IPS DF 19.7 (cell line): ENCODE measurements at places on chromosomes 6 and 20.

DNA sequence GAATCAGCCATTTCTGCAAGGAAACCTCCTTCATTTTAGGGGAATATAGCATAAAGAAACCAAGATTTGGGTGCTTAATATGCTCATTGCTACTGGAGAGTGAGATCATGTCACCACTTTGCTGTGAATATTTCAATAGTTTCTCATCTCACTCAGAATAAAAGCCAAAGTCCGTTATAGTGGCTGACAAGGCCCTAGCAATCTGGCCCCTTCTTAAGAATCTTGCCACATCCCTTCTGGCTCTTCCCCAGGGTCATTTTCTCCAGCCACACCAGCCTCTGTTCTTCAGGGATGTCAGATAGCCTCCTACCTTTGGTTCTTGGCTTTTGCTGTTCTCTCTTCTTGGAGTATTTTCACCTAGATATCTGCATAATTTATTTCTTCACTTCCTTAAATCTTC is 24.8 kb upstream of the MLIP start:
- DNase-seq: no peak

DNA sequence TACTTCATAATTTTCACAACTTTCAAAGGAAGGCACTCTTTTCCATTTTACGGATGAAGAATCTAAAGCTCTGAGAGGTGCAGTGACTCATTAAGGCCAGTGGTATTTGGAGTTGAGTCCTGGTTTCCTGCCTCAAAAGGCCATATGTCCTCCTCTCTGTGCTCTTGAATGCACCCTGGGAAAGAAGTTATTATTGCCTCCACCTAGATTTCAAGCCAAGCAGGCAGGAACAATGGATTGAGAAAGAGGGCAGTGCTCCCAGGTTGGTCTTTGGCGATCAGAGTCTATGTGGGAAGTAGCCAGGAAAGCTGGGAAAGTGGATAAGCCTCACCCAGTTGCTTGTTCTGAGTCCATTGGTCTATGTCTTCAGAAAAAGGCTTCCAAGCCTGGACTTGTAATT is 165.0 kb downstream of the MAFB start:
- no peak for DNase-seq

- DNase-seq: no peak
These were observed 16.2 kb downstream of the BNIP5 start for GRCh38 chr6:36320475-36320874.

DNA sequence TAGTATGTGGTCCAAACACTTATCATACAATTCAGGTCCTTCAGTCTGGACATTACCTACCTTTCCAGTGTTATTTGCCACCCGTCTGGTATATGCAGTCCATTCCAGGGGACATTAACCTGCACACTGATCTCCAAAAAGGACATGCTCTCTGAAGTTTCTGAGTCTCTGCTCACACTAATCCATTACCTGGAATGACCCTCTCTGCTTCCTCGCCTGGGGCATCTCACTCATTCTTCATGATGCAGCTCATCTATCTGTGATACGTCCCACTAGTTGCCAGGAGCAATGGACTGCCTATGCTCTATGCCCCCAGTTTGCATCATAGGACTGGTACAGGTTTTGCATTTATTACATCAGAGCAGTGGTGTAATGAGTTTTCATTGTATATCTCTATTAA is 5.9 kb upstream of the TUBB2B start:
- no peak for DNase-seq

DNA sequence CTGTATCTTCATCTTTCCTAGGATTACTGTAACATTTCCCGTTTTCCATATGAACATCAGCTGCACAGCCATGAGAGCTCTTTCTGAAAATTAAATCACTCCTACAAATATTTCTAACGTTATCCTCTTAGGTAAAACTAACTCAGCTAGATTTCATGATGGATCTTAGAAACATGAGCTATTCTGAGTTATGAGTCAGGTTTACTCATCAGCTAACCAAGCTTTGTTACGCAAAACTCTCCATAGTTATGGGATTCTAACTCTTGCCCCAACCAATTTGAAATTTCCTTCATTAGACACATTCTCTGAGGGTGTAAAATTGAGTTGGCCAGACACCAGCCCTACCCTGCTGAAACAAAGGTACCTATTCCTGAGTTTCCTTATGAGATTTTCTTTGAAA is 14.0 kb downstream of the DEFB110 start:
- DNase-seq: no peak

- no peak for DNase-seq
These were observed 16.9 kb upstream of the SRSF3 start for GRCh38 chr6:36577301-36577700.

- no peak for DNase-seq
These were observed 80.6 kb upstream of the PREP start for GRCh38 chr6:105483492-105483891.

GRCh38 chr6:44062771-44063560 is 64.3 kb downstream of the MRPL14 start:
- DNase-seq: no peak

DNA sequence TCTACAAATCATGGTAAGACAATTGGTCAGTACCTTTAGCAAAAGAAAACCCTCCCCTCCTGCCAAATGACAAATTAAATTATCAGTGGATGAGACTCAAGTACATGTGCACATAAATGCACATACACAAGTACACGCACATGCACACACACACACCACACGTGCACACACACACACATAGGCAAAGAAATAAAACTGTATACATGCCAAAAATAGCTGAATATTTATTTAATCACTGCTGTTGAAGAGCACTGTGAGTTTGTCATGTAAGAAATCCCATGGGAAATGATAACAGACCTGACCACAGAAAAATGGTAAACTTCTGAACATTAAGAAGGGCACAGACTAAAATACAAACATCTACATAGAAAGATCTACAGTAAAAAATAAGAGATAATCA is 46.6 kb upstream of the TNFAIP3 start:
- DNase-seq: no peak

DNA sequence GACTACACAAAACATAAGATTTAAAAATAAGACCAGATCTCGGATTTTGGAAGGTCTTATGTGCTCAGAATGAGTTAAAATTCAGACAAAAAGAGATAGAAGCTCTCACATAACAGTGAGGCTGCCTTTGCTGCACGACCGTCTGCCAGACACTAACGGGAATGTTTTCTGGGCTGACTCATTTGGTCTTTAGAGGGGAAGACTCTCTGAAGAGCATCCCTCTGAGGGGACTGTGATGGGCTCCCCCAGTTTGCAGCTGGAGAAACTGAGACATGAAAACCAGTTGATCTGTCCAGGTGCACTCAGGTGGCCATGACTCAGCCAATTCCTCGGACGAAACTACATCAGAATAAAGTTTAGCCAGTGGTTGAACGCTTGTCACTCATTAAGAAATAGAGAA is 153.9 kb downstream of the RNASET2 start:
- no peak for DNase-seq

- no peak for DNase-seq
These were observed 961 bp downstream of the RRBP1 start for GRCh38 chr20:17680836-17681725.

- DNase-seq: no peak
These were observed 698 bp downstream of the FAM210B start for GRCh38 chr20:56359212-56360132.

DNA sequence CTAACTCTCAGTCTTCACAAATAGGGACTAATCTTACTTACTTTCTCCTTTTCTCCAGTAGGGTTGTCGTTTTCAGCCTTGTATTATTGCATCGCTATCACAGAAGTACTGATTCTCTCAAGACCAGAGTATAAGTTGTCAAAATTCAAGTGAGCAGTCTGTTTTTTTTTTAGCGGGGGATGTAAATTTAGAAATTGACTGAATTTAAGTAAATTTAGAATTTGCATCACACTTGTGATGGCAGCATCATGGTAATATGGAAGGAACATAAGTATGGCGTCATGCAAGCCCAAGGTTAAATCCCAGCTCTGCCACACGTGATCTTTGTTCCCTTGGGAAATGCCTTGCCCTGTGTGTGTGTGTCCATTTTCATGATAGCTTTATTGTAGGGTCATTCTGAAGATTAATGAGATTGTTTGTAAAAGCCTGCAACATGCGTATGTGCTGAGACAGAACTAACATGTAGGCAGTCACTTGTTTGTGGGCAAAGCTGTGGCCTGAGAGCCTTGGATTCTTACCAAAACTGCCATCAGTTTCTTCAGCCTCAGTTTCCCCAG is 52.8 kb upstream of the VSTM2L start:
- no peak for DNase-seq

DNA sequence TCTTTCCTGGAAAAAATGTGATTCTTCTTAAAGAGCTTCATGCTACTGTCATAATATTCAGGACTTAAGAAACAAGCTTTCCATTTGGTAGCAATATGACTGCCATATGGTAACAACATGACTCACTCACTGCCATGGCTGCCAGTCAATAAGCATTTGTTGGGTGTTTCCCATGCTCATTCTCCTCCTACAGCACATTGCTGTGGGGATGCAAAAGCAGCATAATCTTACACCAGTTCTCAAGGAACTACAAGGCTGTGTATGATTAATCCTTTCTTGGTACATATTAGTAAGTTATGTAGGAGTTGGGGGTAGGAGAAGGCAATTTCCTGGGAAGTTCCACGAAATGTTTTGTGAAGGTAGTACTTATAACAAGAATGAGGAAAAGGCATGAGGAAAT is 76.7 kb downstream of the CEP162 start:
- no peak for DNase-seq

- DNase-seq: no peak
These were observed 12.1 kb downstream of the TFAP2A start for GRCh38 chr6:10402648-10403311.

DNA sequence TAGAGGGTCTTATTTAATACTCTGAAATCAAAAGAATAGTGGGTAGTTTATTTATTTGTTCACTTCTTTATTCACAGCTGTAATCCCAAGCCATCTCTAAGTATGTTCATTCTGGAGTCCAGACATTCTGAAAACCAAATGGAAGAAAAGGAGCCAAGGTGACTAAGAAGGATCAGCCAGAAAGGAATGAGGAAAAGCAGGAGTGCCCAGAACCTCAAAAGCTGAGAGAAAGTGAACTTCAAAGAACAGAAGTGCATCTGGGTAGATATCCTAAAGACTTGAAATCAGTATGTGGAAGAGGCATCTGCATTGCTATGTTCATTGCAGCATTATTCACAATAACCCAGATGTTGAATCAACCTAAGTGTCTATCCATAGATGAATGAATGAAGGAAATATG is 94.8 kb downstream of the VIP start:
- DNase-seq: no peak

DNA sequence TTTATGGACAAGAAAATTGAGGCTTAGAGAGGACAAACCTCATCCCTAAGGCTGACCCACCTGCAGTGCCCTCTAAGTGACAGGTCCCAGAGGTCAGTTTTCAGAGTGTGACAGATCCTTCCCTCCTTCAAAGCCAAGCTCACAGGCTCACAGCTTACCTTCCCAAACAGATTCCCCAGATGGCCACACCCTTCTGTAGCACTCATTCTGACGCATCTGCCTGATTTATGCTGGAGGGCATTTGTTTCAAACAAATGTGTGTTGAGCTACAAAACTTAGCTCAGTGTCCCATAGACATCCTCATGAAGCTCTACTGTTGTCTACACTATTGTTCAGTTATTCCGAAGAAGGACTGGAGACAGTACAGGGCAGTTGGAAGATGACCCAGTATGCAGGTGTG is 60.6 kb upstream of the RIN2 start:
- no peak for DNase-seq
